ENCODE measurements at places on chromosomes 6 and 20.
A peak's percentile ranks its signal among the peaks of the same experiment; 100 is the strongest.

- no peak for DNase-seq
Observed at GRCh38 chr20:11445891-11446290, 471.8 kb upstream of the BTBD3 start.

GRCh38 chr6:151698931-151699700 lies 108.4 kb upstream of the ESR1 start:
- no peak for DNase-seq

DNA sequence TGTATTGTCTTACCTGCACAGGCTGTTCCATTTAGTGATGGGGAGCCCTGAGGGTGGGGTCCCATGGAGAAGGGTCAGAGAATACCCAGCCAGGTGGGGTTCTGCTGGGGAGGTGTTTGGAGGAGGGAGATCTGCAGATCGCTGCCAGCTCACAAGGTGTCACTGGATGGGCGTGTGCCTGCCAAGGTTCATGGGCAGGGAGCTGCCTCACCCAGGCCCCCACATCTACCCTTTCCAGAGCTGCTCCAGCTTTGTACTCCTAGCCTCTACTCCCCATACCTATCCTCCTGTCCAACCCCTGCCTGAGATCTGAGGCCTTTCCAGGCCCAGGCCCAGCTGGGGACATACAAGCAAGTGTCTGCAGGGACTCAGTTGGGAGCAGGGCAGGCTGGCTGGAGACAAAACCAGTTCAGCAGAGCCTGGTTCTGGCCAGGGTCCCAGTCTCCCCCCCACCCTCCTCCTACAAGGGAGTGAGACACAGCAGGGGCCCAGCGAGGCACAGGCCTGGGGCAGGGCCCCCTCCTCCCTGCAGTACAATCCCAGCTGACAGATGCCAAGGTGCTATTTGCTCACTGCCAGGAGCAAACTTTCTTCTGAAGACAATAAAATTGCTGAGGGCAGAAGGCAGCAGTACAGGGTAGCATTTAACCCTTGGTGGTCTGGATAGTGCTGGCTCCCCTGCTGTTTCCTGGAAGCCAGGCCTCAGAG lies 19.7 kb downstream of the SPDEF start:
- peak; percentile 62 for DNase-seq

GRCh38 chr6:42459888-42460287 lies 8.2 kb upstream of the TRERF1 start:
- DNase-seq = no peak

GRCh38 chr6:157148391-157149323 lies 174.7 kb downstream of the TMEM242 start:
- DNase-seq = peak; percentile 95

- DNase-seq = no peak
Observed at GRCh38 chr6:30184417-30185031, 21.2 kb downstream of the TRIM15 start.

DNA sequence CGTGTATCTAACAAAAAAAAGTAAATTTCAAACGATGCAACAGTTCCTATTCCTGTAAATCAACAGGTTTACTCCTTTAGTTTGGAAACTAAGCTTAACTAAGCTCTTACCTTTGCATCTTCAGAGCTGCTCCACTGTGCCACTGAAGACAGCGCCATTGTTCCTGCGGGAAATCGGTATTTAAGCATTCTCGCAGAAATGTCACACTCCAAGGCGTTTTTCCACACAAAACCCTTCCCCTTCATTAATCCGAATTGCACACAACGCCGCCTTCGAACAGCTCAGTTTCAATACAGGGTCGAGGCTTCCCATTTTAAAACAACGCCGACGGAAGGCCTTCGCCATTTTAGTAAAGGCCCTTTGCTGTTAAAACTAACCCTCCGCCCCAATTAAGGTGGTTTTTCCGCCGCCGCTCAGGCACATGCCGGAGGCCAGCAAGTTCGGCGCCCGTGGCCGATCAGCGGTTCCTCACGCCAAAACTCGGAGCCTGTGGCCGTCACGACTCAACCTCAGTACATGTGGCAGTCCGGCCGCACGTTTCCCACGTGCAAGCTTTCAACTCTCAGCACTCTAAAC lies 35.4 kb upstream of the SYNCRIP start:
- DNase-seq = no peak

- no peak for DNase-seq
Observed at GRCh38 chr6:39907871-39908575, 26.2 kb downstream of the MOCS1 start.

DNA sequence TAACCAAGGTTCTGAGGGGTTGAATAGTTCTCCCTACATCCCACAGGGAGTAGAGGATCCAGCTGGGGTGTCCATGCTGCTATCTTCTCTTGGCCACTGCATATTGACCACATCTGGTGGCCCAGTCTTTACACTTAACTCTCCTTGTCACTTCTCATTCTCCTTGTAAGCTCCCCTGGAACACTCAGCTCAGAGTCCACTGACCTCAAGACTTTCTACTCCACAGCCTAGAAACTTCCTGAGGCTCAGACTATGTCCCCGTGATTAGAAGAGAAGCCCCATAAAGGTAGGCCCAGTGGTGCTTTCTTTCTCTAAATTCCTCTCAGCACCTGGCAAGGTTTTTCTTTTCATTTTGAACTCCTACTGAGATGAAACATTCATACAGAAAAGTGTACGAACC lies 13.3 kb upstream of the ZFAND3 start:
- no peak for DNase-seq

DNA sequence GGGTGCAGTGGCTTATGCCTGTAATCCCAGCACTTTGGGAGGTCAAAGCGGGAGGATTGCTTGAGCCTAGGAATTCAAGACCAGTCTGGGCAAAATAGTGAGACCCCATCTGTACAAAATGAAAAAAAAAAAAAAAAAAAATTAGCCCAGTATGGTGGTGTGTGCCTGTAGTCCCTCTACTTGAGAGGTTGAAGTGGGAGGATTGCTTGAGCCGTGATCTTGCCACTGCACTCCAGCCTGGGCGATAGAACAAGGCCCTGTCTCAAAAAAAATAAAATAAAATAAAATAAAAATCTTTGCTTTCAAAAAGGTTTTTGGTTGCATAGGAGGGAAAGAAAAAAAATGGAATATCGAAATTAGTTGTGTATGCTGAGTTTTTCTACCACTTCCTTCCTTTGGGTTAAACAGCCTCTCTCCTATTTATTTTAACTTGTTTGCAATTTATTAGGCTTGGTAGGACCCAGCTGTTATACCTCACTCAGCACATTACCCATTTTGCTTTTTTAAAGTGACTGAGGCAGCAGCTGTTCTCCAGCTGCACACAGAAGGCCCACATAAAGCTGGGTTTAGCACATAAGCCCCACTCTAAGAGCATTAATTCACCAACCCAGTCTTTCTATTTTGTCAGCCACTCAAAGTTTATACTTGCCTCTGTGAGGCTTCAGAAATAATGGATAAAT lies 152.3 kb downstream of the ZFAND3 start:
- no peak for DNase-seq

DNA sequence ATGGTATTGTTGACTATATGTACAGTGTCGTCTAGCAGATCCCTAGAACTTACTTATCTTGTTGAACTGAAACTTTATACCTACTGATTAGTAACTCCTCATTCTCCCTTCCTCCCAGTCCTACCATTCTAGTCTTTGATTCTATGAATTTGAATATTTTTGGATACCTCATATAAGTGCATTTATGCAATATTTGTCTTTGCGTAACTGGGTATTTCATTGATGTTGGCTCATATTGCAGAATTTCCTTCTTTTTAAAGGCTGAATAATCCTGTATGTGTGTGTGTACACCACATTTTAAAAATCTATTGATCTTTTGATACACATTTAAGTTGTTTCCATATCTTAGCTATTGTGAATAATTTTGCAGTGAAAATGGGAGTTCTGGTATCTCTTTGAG lies 119.9 kb downstream of the SOX4 start:
- DNase-seq = no peak

GRCh38 chr6:951399-952181 lies 258.7 kb upstream of the EXOC2 start:
- DNase-seq = no peak

- DNase-seq = no peak
Observed at GRCh38 chr6:12849809-12850198, 133.2 kb downstream of the PHACTR1 start.

DNA sequence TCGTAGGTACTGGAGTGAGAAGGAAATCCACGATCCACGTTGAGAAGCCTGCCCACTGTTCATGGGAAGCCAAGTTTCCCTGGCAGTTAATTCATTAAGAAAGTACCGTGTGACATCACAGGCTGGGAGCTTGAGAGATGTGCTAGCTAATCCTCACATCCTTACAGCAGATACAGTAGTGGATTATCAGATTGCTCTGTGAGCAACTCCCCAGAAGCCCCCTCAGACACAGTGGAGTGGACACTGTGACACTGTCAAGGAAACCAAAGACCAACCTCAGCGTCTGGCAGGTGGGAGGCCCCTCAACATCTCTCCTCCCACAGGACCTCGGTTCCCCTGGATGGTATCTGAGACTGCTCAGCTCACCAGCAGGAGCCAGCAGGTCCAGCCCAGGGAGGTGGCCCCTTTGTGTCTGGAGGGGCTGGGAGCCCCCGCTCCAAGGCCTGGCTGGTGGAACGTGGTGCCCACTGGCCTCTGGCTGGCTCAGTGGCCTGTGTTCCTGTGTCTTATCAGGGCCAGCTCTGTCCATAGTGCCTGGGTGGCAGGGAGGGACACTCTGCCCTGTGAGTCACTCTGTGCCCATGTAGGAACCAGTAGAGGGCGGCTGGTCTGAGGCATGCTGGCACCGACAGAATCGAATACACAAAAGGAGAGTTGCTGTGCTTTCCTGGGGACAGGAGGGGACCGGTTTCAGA lies 7.2 kb downstream of the PYGB start:
- DNase-seq = no peak

DNA sequence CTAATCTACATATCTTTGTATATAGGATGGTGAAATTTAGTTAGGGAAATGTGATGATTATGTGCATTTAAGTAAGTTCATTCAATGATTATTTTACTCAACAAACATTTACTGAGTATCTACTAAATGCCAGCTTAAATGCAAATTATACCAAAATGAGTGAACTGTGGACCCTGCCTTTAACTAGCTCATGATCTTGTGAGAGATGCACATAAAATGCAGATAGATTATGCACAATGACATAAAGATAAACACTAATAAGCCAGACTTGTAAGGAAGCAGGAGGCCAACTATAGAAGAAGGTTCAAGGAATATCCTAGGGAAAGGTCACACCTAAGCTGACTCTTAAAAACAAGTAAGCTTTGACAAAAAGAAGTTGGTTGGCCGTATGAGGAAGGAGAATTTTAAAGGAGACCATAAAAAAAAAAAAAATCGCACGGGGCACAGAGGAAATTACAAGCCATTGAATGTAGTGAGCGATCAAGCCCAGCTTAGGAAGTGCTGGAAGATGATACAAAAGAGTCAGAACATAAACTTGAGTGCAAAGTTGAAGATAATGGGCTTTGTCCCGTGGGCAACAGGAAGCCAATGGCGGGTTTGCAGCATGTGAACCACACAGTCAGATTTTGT lies 107.9 kb downstream of the NRSN1 start:
- DNase-seq = no peak

GRCh38 chr20:33370291-33370690 lies 31.0 kb downstream of the CDK5RAP1 start:
- DNase-seq = no peak

- DNase-seq = peak; percentile 44
Observed at GRCh38 chr6:151493804-151494234, at the start of gene CCDC170. Gene CCDC170, plus strand, starts transcription at chr6:151494017. Its CDS starts 112 bp downstream, at chr6:151494129.

GRCh38 chr20:62702013-62702300 lies 6.7 kb upstream of the NTSR1 start:
- DNase-seq = no peak

GRCh38 chr6:169415179-169415578 lies 161.5 kb upstream of the THBS2 start:
- no peak for DNase-seq

DNA sequence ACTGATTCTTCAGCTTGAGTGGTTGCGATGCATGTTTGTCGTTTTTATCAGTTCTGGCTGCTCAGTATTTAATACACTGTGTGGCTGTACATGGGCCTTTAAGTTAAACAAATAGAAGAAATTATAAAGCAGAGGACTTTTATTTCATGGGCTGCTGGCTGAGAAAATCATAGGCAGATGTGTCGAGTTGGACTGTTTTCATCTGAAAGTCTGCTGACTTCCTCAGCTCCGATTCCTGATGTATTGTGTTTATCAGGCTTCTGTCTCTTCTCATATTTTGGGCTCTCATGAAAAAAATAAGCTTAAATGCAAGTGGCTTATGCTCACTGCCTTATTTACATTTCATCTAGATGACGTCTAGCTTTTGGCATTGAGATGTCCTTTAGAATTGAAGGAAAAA lies 129.5 kb upstream of the GGTLC1 start:
- no peak for DNase-seq

- no peak for DNase-seq
Observed at GRCh38 chr6:90790058-90790457, 203.2 kb upstream of the MAP3K7 start.

GRCh38 chr20:37256286-37256685 lies 5.3 kb downstream of the GHRH start:
- DNase-seq = no peak

DNA sequence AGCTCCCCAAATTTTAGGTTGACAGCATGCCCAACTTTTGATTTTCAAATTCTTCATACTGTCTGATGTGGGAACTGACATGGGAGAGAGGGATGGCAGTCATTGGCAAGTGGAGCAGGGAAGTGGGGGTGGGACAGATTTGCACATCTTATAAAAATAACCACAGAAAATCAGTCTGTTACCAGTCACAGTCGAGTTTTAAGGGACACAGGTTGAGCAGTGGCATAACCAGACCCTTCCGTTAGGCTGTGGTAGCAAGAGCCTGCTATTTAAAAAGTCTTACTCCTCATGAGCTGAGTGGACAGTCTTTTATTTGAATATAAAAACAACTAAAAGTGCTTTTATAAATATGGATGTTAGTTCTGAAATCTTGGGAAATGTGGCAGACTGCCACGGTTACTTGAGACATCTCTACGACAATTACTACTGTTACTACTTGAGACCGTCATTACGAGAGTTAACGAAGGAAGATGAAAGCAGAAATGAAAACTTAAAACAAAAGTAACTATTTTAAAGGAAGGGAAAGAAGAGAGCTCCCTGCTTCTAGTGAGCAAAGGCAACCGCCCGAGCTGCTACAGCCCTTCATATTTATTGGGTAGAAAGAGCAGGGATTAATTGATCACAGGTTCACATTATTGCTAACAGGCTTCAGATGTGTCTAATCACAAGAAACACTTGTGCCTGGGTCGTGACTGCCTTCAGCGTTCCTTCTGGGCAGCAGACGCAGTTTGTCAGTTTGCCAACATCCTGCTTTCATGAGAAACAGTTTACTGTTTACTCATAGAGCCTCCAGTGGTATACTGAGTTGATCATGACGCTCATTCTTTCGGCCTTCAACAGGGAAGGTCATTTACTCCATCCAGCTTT lies 71.3 kb downstream of the EFHC1 start:
- DNase-seq = no peak

- DNase-seq = peak; percentile 36
Observed at GRCh38 chr20:48733296-48733790, 94.5 kb downstream of the PREX1 start.

GRCh38 chr6:103862297-103862696 lies 997.4 kb downstream of the HACE1 start:
- DNase-seq = no peak

DNA sequence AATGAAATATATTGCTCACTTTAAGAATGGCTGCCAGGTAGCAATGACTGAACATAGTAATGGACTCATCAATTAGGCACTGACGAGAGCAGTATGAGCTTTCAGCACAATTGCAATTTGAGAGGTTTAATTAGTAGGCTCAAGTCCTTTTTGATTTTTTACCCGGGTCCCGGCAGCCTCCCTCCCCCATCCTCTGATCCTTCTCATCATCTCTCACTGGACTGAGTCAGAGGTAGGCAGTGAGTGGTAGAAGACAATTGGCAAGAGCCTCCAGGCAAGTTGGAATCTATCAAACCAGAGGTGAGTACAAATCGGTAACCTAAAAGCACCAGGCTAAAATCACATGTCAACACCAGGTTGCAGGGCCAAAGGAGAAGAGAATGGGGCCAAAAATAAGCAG lies 107.9 kb downstream of the DCDC2 start:
- no peak for DNase-seq

All from MG63 (cell line).